ENCODE measurements at places on chromosomes 7 and 10.

GRCh38 chr7:93036149-93036640 lies 81.6 kb downstream of the SAMD9 start:
- DNase-seq = no peak

GRCh38 chr7:17405786-17406185 lies 107.3 kb downstream of the AHR start:
- DNase-seq = no peak

GRCh38 chr10:110048781-110049180 lies 41.0 kb downstream of the ADD3 start:
- no peak for DNase-seq

DNA sequence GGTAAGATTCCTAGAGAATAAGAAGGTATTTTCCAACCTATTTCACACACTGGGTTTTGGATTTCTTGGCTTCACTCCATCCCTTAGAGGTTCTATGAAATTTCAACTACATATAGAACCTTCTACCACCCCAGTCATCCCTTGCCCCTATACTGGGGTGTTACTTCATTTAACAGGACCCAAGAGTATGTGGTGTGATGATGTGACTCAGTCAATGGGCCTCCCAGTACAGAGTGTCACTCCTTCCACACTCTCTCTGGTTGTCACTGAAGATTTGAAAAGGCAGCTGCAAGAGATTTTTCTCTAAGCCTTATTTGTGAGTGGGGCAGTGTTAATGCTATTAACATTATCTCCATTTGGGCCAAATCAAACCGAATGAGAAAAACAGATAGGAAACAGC lies 33.5 kb downstream of the FGFBP3 start:
- DNase-seq = no peak

GRCh38 chr10:34360984-34361383 lies 454.1 kb downstream of the PARD3 start:
- no peak for DNase-seq

DNA sequence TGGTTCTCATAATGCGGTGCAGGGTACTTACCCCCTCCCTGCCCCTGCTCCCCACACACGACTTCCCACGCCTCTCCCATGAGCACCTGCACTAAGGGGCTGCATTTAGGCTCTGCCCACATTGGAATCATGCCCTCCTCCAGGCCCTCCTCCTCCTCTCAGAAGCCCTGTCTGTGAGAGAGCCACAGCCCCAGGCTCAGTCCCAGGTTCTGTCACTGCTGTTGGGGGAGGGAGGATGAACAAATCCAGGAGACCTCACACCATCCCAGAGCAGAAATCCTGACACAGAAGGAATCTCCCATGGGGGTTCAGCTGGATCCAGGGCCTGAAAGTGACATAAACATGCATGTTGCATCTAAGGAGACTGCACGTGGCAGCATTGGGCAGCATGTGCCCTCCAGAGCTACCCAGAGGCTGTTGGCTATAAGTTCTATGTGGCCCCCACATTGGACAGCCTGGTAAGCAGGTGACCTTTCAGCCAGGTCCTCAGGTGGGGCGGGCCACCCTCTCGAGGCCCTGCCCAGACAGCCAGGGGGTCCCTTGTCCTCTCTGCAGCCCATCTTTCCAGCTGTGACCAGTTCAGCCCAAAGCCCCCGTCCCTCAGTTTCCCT lies 1.6 kb upstream of the PILRA start:
- no peak for DNase-seq

- no peak for DNase-seq
Measured at GRCh38 chr7:49425277-49425818, 348.1 kb upstream of the VWC2 start.

DNA sequence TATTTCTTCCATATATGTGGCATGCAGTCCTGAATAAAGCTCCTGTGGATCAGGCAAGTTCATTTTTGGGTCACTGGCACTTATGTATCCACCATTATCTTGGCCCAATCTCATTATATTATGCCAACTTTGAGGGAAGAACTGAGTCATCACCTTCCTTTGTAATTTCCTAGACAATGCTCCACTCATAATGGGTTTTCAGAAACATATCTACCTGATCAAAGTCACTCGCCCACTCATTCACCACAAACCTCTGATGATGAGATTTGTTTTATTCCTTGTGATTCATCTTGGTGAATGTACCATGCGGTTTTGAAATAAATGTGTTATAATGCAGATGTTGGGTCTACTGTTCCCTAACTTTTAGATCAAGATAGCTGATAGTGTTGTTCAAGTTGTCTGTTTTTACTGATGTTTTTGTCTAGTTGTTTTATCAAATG lies 525.8 kb downstream of the KIF20B start:
- DNase-seq = no peak

DNA sequence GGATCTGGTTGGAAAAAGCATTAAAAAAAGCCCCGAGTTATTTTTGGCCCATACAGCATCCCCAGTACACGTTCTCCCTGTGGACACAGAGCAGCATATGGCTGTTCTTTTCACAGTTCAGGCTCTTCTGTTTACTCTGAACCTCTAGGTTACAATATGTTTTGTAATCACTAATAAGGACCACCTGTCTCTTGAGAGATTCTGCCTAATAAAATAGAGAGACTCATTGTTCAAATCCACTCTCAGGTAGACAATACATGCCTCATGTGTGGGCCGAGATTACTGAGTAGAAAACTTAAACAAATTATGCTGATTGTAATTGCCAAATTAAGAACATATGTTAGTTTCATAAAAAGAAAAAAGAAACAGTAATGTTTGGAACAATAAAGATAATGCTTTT lies 647.7 kb downstream of the GRM8 start:
- no peak for DNase-seq

DNA sequence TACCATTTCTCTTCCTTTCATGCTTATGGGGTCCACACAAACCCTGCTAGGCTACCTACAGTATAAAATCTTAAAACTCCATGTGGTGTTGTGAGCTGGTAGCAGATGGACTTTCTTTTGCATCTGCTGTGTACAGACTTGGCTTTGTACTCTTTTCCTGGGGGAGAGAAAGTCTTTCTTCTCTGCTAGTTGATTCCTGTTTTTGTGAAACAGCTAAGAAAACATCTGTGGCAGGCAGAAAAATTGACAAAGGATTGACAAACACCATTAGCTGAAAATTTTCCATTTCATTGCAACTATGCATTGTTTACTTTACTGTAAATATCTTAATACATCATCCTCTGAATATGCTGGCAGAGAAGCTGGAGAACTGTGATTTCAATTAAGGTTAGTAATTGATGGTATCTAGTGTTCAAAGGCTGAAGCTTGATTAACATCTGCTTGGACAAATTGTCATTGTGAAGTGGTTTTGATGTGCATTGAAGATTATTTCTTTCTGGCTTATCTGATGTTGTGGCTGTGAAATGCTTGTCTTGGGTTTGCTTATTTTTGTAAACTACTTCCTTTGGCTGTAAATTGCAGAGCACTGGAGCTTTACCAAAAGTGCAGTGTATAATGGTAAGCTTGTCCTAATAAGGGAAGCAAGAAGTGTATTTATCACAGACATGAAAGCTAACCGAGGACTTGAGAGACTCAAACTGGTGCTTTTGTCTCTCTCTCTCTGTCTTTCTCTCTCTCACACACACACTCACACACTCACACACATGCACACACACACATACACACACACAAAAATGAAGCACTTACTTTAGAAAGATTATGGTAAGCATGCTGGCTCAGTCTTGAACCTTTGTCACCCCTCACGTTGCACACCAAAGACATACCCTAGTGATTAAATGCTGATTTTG lies at the start of gene FOXP2:
Gene FOXP2, plus strand, starts transcription at position 660 of the 908 bp plus-strand sequence. CDS start 11,697 bp downstream, outside the sequence.
- no peak for DNase-seq

DNA sequence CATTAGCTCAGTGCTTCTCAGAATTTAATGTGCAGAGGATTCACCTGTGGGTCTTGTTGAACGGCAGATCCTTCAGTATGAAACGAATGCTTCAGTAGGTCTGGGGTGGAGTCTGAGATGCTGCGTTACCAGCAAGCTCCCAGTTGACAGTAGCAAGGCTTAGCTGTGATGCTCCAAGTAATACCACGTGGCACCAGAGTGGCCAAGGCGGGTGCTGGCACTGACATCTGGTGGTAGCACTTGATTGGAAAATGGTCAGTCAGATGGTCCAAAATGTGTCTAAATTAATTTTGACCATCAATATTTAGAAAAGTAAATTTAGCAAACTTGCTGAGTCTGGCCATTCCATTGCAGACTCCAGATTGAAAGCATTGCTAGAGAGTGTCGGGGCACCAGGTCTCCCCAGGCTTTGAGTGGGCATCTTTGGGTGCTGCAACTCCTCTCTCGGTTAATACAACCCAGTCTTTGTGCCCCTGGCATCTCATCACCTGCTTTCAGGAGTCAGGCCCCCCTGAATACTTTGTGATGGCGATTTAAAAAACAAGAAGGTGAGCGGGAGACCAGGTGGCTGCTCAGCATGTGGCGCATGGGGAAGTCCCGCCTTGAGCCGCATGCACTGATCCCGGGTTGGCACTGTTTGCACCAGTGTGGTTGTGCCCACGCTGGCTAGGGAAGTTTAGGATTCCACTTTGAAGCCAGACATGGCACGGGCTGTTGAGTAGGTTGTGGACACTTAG lies 130.1 kb downstream of the NT5C2 start:
- no peak for DNase-seq

- no peak for DNase-seq
Measured at GRCh38 chr10:124016804-124017375, 76.5 kb downstream of the CHST15 start.

DNA sequence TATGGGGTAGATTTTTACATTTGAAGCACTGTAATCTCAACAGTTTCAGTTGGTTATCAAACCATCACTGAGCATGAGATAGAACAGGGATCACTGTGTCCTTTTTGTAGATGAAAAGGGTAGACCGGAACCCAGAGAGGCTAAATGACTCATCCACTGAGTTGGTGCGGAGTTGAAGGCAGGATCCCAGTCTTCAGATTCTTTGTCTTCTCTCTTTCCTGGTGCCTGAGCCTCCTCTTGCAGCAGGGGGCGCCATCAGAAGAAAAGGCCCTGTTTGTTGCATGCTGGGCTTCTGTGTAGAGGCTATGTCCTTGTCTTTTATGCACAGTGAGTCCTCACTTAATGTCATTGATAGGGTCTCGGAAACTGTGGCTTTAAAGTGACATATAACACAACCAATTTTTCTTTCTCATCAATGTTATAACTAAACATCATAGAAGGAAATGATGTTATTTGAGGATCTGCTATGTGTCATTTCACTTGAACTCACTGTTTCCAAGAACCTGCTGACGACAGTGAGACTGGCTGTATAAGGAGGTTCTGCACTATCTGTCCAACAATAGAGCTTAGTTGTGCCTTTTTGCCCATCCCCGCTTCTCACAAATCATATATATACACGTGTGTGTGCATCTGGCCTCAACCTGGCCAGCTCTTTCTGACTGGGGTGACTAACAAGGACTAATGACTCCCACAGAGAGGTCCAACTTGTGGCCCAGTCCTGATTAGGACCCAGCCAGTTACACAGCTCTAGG lies 14.3 kb downstream of the ZNF282 start:
- DNase-seq = peak; percentile 45

DNA sequence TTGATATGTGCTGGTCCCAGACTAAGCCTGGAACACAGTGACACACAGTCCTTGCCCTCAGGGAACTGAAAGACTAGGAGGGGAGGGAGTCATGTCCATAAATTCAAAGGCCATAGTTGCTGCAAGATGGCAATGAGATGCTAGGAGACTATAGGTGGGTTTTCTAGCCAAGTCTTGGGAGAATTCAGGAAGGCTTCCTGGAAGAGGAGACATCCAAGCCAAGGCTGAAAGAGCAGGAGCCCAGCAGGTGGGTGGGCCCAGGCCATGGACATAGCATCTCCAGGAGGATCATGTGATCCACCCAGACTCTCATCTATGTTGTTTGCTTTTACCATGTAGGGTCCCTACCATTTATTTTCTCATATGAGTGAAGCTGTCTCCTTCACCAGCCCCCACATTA lies 335.1 kb downstream of the DPP6 start:
- DNase-seq = no peak

- peak; percentile 32 for DNase-seq
Measured at GRCh38 chr10:12594448-12594944, 245.1 kb downstream of the CAMK1D start.

- no peak for DNase-seq
Measured at GRCh38 chr10:94214481-94214893, 148.3 kb downstream of the NOC3L start.

DNA sequence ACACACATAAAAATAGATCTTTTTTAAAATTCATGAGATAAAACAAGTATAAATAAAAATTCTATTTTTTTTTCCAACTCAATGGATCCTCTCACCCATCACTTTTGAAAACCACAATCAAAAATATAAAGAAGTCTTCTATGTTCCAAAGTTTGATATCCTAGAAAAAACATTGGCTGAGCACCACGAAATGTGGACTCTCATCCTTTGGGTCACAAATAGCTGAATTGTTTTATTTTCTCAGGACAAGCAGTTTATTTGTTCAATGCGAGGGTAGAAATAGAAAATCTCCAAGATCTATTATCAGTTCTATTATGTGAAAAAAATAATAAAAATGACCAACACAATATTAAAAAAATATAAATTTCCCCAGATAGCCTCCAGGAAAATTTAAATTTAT lies 310.5 kb upstream of the DGKB start:
- no peak for DNase-seq

GRCh38 chr7:142384493-142384922 lies 126.7 kb upstream of the PRSS58 start:
- no peak for DNase-seq

DNA sequence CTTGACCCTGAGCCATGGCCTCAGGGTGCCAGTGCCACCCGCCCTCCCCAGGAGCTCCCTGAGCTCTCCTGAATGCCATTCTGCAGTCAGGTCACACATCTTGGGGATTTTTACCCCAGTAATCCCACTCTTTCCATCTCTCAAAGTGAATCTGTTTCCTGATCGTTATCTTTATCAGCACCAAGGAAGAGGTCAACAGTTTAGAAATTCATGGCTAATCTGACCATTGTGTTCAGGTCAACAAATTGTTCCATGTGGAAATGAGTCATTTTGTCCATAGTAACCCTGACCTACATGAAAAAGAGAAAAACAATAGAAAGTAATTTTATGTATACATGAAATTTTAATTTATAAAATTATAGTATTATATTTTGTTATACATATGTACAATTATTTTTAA lies 28.8 kb upstream of the ZNF488 start:
- no peak for DNase-seq

GRCh38 chr10:44178856-44179255 lies 206.0 kb downstream of the CXCL12 start:
- DNase-seq = no peak

DNA sequence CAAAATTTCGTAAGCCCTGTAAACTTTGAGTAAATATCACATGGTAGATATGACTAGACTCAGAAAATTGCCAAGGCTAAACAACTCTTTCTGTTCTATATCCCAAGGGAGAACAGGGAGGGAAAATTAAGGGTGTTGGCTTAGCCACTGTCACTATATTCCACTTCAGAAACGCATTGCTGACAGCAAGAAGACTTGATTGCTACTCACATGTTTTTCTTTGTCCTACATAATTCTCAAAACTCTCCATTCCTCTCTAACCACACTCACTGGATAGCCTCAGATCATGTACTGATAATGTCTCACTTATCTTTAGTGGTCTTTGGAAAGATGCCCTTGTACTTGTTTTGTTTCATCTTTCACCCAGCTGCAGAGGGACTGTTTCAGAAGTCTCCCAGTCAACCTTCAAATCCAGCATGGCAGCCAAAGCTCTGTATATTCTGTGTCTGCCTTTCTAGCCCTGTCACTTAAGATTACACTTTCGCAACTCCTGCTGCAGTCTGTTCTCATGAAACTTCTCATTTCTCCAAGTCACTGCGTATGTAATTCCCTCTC lies 582.4 kb upstream of the FZD8 start:
- no peak for DNase-seq

- DNase-seq = no peak
Measured at GRCh38 chr7:739983-740942, 13.2 kb upstream of the PRKAR1B start.

- no peak for DNase-seq
Measured at GRCh38 chr7:135333200-135333599, 99.6 kb downstream of the STRA8 start.

GRCh38 chr10:112389271-112389822 lies 15.4 kb downstream of the ACSL5 start:
- peak; percentile 29 for DNase-seq

Data from T-helper 17 cell (primary cell).